ENCODE measurements at places on chromosomes 2 and 18.

DNA sequence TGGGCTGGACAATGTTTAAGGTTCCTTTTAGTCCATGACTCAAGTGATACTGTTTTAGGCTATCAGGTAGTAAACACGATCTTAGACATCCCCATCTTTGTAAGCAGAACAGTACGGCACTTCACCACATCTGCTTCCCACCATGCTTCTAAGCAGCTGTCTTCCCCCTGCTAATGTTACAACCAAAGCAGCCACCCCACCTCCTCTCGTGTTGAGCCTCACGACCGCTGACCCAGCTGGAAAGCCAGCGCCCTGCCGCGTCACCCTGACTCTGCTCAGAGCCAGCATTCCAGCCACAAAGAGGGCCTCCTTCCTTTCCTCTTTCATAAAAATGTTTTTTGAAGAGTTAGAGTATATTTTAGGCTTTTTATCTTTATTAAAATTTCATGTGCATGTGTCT is 9.4 kb downstream of the MTERF4 start:
- H3K27me3 ChIP-seq = no peaks in the 10 kb centered on the region
- no peak overlapping the region for H3K4me3 ChIP-seq
- DNase-seq = no peak
- H3K4me1 ChIP-seq = peaks cover 28% of the 10 kb centered on the region
- H3K27ac ChIP-seq = no peak overlapping the region
- peaks cover 8% of the 10 kb centered on the region for H3K36me3 ChIP-seq

GRCh38 chr2:228771315-228771714 is 499.8 kb downstream of the PID1 start:
- no peaks in the 10 kb centered on the region for H3K27me3 ChIP-seq
- no peak for DNase-seq
- H3K4me1 ChIP-seq = no peaks in the 10 kb centered on the region
- no peaks in the 10 kb centered on the region for H3K36me3 ChIP-seq

DNA sequence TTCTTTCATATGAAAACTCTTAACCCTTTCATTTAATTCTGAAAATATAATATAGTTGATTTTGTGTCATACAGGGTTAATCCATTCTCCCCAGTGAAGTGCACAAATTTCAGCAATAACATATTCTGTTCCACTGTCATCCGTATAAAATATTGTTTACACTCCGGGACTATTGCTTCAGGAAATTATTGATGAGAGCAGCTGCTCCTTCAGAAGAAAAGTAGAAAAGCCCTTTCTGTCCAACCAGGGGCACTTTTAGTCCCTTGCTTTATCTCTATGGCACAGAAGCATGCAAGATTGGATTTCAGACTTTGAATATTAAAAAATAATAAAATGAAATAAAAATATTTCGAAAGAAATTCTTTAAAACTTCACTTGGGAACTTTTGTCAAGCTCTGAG is 535.7 kb upstream of the SLC39A10 start:
- DNase-seq = no peak
- H3K4me3 ChIP-seq = no peak overlapping the region
- H3K36me3 ChIP-seq = no peaks in the 10 kb centered on the region
- peaks cover 6% of the 10 kb centered on the region for H3K27me3 ChIP-seq
- no peak overlapping the region for H3K27ac ChIP-seq

DNA sequence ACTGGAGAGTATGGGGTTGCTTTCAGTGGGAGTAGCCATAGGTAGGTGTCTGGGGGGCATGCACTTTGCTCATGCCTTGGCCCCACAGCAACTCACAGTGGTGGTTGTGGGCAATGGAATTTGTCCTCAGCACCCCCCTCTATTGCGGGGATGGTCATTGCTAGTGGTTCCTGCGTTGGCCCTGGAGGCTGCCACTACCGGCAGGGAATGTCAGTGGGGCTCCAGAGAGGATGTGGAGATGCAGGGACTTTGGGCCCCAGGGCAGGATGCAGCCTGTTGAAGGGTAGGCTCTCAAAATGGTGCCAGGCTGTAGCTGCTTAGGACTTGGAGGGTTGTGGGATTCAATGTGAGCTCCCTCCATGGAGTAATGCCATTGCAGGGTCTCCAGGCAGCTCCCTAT is 125.0 kb downstream of the XRCC5 start:
- no peak overlapping the region for H3K27ac ChIP-seq
- no peak overlapping the region for H3K4me3 ChIP-seq
- no peaks in the 10 kb centered on the region for H3K4me1 ChIP-seq
- H3K36me3 ChIP-seq = peaks cover 2% of the 10 kb centered on the region

- no peak for DNase-seq
- H3K4me1 ChIP-seq = no peaks in the 10 kb centered on the region
- no peak overlapping the region for H3K4me3 ChIP-seq
- H3K27ac ChIP-seq = no peak overlapping the region
- no peaks in the 10 kb centered on the region for H3K27me3 ChIP-seq
Observed at GRCh38 chr18:11387880-11388279, 221.5 kb upstream of the SLC35G4 start.

GRCh38 chr2:217916504-217917254 is 86.1 kb downstream of the TNS1 start:
- H3K4me1 ChIP-seq = peaks cover 5% of the 10 kb centered on the region
- DNase-seq = no peak
- peaks cover 51% of the 10 kb centered on the region for H3K27me3 ChIP-seq
- no peak overlapping the region for H3K4me3 ChIP-seq

DNA sequence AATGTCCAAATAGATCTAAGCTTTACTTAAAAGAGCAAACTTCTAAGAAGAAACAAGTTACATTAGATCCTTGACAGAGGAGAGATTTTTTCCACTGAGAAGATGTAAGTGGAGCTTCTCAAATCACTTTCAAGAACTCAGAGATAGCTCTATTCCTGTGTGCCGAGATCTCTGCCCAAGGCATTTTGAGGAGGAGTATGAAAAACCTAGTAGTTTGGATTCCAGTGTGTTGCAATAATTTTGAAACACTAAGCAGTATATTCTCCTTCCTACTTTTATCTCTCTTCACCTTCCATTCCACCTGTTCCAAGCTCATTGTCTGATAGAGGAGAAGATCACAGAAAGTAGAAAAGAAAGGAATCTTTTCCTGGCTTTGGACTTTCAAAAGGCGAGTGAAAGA is 192.0 kb upstream of the TANK start:
- H3K27me3 ChIP-seq = peaks cover 14% of the 10 kb centered on the region
- H3K4me1 ChIP-seq = peaks cover 5% of the 10 kb centered on the region
- no peak for DNase-seq
- no peak overlapping the region for H3K27ac ChIP-seq
- H3K36me3 ChIP-seq = no peaks in the 10 kb centered on the region
- no peak overlapping the region for H3K4me3 ChIP-seq

- H3K27me3 ChIP-seq = peaks cover 28% of the 10 kb centered on the region
- no peak for DNase-seq
- no peak overlapping the region for H3K4me3 ChIP-seq
- H3K4me1 ChIP-seq = no peaks in the 10 kb centered on the region
- no peak overlapping the region for H3K27ac ChIP-seq
Observed at GRCh38 chr2:222802514-222803196, 58.2 kb upstream of the ACSL3 start.

GRCh38 chr2:241994086-241994485 is 124.6 kb downstream of the RTP5 start:
- peak overlapping the region; percentile 84 for H3K27ac ChIP-seq
- peaks cover 2% of the 10 kb centered on the region for H3K4me1 ChIP-seq
- no peak overlapping the region for H3K4me3 ChIP-seq
- H3K36me3 ChIP-seq = peaks cover 5% of the 10 kb centered on the region
- no peak for DNase-seq
- no peaks in the 10 kb centered on the region for H3K27me3 ChIP-seq

GRCh38 chr2:73285159-73285739 is 971 bp upstream of the FBXO41 start:
- no peak for DNase-seq
- H3K36me3 ChIP-seq = peaks cover 5% of the 10 kb centered on the region
- H3K27me3 ChIP-seq = peaks cover 39% of the 10 kb centered on the region
- peaks cover 17% of the 10 kb centered on the region for H3K4me1 ChIP-seq

DNA sequence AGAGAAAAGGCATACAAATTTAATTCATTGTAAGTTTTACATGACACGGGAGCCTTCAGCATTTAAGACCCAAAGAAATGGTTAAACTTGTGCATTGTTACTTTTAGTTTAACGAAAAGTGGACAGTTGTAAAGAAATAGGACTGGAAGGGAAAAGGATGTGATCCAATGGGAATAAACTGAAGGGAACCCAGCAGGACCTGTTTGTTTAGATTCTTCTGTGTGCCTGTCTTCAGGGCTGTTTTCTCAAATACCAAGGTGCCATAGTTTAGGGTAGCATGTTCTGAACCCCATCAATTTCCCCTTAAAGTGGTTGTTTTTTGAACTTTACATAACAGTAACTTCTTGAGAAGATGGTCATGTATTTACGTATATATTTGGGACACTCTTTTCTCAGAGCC is 30.3 kb upstream of the CABLES1 start:
- no peaks in the 10 kb centered on the region for H3K36me3 ChIP-seq
- H3K4me3 ChIP-seq = no peak overlapping the region
- DNase-seq = no peak
- H3K4me1 ChIP-seq = peaks cover 6% of the 10 kb centered on the region

- no peak for DNase-seq
- H3K27me3 ChIP-seq = peaks cover 20% of the 10 kb centered on the region
- H3K4me3 ChIP-seq = no peak overlapping the region
- H3K4me1 ChIP-seq = no peaks in the 10 kb centered on the region
- H3K36me3 ChIP-seq = no peaks in the 10 kb centered on the region
Observed at GRCh38 chr2:128449226-128450061, 130.8 kb upstream of the HS6ST1 start.

DNA sequence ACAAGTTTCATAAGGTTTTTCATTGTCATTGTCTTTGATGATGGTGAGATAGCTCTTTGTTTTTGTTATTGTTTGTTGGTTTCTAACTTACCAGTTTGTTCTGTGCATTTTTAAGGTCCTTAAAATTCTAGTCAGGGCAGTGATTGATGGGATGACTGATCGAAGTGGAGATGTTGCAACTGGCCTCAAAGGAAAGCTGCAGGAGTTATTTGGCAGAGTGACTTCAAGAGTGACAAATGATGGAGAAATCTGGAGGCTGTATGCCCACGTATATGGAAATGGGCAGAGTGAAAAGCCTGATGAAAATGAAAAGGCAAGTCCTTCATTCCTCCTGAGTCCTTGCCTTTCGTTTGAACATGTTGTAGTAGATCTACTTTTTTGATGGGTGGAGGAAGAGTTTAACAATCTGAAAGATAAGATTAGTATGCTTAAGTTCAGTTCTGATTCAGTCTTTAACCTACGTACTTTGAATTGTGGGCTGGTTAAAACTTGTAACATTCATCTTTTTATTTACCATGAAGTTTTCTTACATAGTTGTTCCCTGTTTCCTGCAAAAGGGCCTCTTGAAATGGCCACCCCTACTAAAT is 135.8 kb upstream of the LTBP1 start:
- H3K4me1 ChIP-seq = peaks cover 2% of the 10 kb centered on the region
- H3K4me3 ChIP-seq = no peak overlapping the region
- DNase-seq = no peak
- peaks cover 19% of the 10 kb centered on the region for H3K36me3 ChIP-seq
- H3K27ac ChIP-seq = no peak overlapping the region

DNA sequence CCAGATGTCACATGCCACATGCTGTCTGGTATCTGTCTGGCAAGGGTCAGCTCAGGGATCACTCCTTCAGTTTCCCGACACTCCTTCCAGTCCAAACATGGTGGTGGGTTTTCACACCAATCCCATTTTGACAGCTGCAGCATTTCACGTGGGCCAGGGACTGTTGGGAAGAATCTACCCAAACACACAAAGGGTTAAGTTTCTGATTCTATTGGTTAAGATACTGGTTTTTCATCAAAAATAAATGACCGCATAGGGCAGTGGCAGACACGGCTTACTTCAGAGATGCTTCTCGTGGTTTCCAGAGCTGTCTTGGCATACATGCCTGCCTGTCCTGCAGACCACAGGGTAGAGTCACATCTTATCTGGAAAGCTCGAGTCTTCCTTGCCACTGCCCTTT is 79.7 kb downstream of the PSMG2 start:
- H3K4me3 ChIP-seq = no peak overlapping the region
- peaks cover 3% of the 10 kb centered on the region for H3K4me1 ChIP-seq
- H3K36me3 ChIP-seq = peaks cover 4% of the 10 kb centered on the region
- no peak for DNase-seq
- no peaks in the 10 kb centered on the region for H3K27me3 ChIP-seq
- no peak overlapping the region for H3K27ac ChIP-seq

- H3K27ac ChIP-seq = no peak overlapping the region
- H3K4me1 ChIP-seq = no peaks in the 10 kb centered on the region
- no peak overlapping the region for H3K4me3 ChIP-seq
- H3K27me3 ChIP-seq = peaks cover 62% of the 10 kb centered on the region
Observed at GRCh38 chr2:26885651-26886329, 37.9 kb downstream of the DPYSL5 start.

DNA sequence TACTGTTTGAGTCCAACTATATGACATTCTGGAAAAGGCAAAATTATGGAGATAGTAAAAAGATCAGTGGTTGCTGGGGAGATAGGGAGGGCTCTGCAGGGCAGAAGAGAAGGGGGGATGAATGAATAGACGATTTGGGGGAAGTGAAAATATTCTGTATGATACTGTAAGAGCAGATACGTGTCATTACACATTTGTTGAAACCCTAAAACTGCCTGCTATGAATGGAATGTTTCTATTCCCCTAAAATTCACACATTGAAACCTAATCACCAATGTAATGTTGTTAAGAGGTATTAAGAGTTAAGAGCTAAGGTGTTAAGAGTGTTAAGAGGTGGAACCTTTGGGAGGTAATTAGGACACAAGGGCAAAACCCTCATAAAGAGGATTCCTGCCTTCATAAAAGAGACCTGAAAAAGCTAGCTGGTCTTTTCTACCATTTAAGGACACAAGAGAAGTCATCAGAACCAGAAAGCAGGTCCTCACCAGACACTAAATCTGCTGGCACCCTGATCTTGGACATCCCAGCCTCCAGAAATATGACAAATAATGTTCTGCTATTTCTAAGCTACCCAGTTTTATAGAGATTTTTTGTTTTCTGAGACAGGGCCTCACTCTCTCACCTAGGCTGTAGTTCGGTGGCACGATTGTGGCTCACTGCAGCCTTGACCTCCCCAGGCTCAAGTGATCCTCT is 76.2 kb downstream of the ATAD2B start:
- H3K27me3 ChIP-seq = no peaks in the 10 kb centered on the region
- H3K4me3 ChIP-seq = no peak overlapping the region
- peaks cover 8% of the 10 kb centered on the region for H3K36me3 ChIP-seq
- H3K27ac ChIP-seq = peak overlapping the region; percentile 74
- H3K4me1 ChIP-seq = peaks cover 10% of the 10 kb centered on the region

DNA sequence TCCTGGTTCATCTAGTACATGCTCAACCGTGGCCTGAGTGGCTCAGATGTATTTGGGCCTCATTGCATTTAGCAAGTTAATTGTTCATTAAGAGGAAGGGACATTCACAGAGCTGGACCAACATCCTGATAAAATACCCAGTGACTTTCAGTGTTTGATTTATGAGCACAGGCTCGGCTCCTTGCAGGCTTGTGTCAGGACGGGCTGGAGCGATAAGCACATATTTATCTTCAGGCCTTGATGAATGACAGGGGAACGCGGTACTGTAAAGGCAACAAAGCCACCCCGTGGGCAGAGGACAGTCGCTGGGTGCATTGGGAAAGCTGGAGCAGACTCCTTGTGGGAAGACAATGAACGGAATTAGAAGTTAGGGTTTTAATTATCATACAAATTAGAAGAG is 548.6 kb upstream of the HS6ST1 start:
- no peak overlapping the region for H3K4me3 ChIP-seq
- no peaks in the 10 kb centered on the region for H3K27me3 ChIP-seq
- no peak for DNase-seq
- no peaks in the 10 kb centered on the region for H3K4me1 ChIP-seq
- H3K27ac ChIP-seq = no peak overlapping the region

GRCh38 chr2:28952836-28953211 is 28.3 kb upstream of the TOGARAM2 start:
- peak overlapping the region; percentile 63 for H3K27ac ChIP-seq
- H3K4me1 ChIP-seq = peaks cover 5% of the 10 kb centered on the region
- H3K27me3 ChIP-seq = no peaks in the 10 kb centered on the region
- H3K4me3 ChIP-seq = no peak overlapping the region
- DNase-seq = no peak
- peaks cover 2% of the 10 kb centered on the region for H3K36me3 ChIP-seq
